ENCODE measurements at places on chromosomes 12 and 14.

DNA sequence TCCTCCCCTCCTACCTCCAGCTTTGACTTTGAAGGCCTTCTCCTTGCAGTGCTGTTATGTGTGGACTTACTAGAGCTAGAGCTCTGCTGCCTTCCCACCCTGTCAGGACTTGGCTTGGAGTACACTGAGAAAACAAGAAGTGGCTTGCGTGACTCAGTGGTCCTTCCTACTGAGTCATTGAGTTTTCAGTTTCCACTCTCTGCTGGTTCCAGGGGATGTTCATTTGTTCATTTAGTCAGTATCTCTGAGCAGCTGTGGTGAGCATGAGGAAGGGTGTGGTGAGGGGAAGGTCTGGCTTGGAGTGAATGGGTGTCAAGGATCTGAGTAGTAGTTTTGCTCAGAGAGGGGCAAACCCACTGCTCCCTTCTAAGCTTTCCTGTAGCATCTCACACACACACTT, 17.2 kb upstream of the ELK3 start:
- DNase-seq = no peak

DNA sequence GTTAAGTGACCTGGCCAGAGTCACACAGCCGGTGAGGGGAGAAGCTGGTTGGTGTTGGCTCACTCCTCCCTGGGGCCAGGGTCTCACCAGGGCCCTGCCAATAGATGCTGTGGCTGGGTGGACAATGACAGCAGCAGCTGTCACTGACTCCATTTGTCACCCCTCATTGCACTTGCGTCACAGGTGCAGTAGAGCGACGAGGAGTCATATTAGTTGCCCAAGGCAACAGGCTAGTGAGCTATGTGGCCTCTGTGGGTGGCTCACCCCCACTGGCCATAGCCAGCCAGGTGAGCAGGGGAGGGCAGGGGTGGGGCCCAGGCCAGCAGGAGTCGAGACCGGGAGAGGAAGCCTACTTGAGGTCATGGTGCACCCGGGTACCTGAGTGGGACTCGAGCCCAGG, 9.7 kb downstream of the SLC25A47 start:
- peak; percentile 45 for DNase-seq

DNA sequence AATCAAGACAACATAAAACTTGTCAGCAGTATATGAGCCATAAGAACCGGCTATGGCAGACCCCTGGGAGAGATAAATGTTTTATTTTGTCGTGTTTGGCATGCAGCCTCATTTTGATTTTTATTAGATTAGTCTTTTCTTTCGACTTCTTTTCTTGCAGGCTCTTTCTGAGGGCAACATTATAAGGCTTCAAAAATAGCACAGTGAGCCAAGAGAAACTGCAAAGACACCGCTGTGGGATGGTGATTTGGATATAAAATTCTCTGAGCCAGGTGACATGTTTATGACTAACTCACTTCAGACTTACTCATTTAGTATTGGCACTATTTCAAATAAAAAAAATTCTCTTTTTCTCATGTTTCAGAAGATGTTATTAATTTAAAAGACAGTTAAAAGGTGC, 96.8 kb upstream of the PKP2 start:
- DNase-seq = no peak

DNA sequence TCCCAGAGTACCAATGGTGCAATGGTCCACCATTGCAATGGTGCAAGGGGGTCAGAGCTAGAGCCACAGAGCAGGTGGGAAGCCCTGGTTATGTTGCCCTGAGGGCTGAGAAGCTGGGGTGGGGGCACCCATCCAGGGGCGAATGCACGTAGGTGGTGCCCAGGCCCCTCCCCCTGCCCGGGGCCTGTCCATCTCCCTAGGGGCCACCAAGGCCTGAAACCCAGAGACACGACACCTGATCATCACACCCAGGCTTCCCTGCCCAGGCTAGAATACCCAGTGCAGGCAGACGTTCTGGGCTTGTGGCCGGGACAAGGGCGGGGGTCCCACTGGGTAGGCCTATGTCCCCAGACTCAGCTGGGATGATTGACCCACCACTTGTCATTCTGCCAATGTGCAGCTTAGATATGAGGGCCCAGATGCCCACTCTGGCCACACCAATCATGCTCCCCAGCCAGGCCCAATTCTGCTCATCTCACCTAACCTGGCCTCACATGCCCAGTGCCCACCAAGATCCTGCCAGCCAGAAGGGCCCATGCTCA, 83.2 kb downstream of the ALG10 start:
- no peak for DNase-seq

- no peak for DNase-seq
These were observed 124.6 kb downstream of the PRKD1 start for GRCh38 chr14:29803045-29803444.

- DNase-seq = no peak
These were observed 64.0 kb downstream of the SPTSSA start for GRCh38 chr14:34398024-34398423.

DNA sequence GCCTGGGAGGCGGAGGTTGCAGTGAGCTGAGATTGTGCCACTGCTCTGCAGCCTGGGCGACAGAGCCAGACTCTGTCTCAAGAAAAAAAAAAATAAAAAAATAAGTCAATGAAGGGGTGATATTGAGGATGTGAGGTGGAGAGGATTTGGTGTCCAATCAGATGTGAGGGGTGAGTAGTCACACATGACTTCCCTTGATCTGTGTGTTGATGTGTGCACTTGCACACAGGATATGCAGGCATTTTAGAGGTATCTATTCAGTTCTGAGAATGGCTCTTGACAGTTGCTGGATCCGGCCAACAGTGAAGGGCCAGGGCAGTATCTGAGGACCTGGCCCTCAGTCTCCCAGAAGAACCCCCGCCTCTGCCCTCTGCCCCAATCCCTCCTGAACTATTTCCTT, 7.8 kb upstream of the SP7 start:
- no peak for DNase-seq

GRCh38 chr12:75725521-75726111, 214.2 kb upstream of the KRR1 start:
- peak; percentile 92 for DNase-seq

DNA sequence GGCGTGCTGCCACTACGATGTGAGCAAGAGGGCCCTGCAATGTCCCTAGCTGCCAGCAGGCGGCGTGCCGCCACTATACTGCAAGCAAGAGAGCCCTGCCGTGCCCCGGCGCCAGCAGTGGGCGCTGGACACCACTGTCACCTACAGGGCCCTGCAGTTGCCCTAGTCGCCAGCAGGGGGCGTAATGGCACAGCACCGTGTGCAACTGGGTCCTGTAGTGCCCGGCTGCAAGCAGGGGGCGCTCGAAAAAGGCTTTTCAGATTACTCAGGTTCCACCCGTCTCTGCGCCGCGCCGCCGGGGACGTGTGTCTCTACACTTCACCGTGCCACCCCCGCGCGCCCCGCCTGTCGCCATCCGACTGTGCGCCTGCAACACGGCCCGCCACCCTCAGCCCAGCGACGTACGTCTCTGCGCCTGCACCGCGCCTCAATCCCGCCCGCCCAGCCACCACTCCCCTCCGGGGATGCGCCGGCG, 1356.9 kb downstream of the TMEM121 start:
- no peak for DNase-seq

DNA sequence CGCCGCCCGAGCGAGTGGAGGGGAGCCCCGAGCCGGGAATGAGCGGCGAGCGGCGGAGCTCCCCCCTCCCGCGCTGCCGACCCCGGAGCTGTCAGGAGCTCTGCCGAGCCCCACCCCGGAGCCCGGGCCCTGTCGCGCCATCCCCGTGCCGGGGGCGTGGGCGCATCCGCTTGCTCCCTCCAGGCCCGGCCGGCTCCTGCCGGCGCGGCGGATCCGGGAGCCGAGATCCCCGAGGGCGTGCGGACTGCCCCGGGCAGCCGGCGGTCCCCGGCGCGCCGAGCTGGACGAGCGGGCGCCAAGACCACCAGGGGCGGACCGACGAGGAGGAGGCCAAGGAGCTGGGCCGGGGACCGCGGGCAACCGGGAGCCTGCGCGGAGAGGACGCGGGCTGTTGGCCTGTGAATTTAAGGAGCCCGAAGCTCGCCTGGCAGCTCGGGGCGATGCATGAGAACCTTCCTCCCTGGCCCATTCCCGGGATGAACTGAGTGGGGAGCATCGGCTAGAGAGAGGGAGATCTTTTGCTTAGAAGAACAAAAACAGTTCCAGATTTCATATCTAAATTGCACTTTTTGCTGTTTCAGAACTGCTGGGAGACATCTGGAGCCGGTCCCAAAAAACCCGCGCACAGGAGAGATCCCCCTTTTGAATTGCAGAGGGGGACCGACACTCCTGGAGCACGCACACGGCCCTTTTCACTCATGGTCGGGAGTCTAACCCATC, 2.0 kb downstream of the PTHLH start:
- DNase-seq = no peak

Measured in NCI-H187 treated with DMSO at 0.1 percent for 48 hours (cell line).